GM23248 (cell line): ENCODE measurements at places on chromosomes 6 and 20.
A peak's percentile ranks its signal among the peaks of the same experiment; 100 is the strongest.

GRCh38 chr6:104541411-104541810, 318.3 kb downstream of the HACE1 start:
- DNase-seq, result no peak

GRCh38 chr6:42514745-42515144, 49.1 kb upstream of the UBR2 start:
- no peak for DNase-seq

GRCh38 chr20:5580940-5581708, 169.1 kb upstream of the SHLD1 start:
- no peak for DNase-seq

DNA sequence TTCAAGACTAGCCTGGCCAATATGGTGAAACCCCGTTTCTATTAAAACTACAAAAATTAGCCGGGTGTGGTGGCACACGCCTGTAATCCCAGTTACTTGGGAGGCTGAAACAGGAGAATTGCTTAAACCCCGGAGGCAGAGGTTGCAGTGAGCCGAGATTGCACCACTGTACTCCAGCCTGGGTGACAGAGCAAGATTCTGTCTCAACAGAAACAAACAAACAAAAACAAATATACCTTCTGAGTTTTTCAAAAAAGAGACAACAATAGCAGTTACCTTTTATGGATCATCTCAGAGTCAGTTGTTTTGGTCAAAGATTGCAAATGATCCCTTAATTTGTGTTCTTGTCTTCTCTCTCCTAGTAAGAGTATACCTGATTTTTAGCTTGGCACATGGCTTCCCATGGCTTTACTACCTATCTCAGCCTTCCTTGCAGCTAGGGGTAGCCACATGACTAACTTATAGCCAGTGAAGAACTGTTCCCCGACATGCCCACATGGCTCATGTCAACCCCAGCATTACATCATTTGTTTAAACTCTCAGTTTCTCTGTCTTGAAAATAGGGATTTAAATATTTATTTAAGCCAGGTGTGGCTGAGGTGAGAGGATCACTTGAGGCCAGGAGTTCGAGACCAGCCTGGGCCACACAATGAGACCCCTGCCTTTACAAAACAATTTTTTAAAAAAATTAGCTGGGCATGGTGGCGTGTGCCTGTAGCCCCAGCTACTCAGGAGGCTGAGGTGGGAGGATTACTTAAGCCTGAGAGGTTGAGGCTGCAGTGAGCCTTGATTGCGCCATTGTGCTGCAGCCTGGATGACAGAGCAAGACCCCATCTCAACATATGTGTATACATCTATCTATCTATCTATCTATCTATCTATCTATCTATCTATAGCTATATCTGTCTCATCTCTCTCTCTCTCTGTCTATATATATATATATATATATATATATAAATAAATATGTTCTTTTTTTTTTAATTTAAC, 25.0 kb upstream of the SLC9A8 start:
- no peak for DNase-seq

DNA sequence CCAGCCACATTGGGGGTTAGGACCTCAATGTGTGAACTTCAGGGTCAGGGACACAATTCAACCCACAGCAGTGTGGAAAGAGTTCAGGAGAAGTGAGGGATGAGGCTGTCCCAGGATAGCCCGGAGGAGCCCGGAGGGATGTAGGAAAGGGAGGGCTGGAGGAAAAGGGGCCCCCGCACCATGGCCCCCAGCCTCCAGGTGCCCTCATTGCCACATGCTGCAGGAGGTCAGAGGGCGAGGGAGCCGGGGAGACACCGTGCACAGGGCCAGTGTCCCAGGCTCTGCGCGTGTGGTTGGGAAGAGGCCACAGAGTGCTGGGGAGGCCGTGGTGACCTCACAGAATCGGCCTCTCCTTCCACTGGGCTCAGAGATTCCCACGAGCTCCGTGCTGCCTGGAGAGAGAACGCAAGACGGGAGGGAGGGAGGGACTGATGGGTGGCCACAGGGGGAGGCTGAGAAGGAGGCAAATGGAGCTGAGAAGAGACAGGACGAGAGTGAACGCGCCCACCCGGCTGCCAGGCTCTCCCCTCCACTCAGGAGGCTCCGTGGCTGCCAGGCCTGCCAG, 215.1 kb downstream of the DLL1 start:
- DNase-seq, result no peak

DNA sequence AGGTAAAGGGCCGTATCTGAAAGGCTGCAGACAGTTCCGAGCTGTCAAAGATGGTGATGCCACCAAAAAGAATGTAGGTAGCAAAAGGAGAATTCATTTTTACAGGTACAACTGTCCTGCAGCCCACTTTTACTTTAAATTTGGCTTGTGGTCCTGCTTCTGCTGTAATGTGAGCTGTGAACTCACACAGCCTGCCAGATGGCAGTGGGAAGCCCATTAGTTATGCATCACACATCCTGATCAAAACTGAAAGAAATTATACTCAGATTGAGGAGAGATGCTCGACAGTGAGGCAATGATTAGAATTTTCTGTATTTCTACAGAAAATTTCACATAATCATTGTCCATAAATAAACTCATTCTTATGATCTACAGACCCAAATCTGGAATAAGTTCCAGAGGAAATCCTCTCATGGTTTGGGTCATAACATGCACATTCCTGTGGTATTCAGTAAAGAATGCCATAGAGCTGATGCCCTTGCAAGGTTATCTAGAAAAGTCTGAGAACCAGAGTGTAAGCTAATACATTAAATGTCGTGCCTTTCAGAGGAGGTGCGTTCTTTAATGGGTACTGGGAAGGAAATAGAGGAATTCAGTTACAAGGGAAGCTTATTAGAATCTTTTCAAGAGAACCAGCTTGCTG, 23.9 kb upstream of the E2F3 start:
- peak; percentile 55 for DNase-seq
